Hepatocyte (in vitro differentiated cells): ENCODE measurements at places on chromosomes 16 and 17.

DNA sequence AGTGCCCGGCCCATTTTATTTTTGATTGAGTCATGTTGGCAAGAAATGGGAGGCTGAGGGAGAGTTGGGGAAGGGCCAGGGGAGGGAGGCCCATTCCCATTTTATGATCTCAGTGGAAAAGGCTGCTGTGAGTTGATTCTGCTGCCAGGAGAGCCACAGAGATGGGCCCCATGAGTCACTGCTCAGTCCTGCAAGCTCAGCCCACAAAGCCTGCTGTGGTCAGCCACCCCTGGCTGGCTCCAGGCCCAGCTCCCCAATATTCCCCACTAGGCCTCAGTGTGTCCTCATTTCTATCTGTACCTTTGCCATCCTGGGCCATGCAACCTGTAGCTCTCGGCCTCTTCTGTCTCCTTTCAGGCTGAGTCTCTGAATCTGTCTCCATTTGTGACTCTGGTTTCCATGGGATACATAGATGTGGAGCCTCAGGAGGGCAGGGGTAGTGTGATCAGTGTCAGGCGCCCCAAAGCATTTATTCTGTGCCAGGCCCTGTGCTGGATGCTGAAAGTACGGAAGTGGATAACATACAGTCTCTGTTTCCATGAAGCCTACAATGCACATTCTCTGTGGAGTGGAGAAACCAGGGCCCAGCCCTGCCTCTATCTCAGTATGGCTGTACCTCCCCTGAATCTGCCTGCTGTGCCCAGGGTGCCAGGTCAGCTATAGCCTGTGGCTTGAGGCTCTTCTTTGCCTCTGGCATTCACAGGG lies 1.9 kb upstream of the PLEKHG4 start:
- DNase-seq, result peak; percentile 83

DNA sequence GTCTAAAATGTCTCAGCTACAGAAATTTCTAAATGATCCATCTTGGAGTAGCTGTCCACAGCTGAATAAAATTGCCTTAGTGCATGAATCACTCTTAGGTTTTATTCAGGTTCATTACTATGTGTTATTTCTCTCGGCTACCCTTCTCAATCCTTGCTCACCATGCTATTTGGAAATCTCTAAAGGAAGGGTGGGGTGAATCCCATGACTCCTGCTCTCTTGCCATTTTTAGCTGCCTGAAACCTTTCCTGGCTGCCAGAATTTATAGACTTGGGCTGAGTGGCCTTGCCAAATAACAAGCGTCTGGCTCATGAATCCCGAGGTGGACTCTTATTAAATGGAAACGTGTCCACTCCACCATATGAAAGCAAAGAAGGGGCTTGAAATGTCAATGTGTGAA lies 936.1 kb upstream of the SOX9 start:
- DNase-seq, result no peak

GRCh38 chr17:44186307-44187130 lies at the start of gene TMUB2:
Gene TMUB2, plus strand, starts transcription at chr17:44186972. Its CDS starts 737 bp downstream, at chr17:44187709.
- DNase-seq, result peak; percentile 100

DNA sequence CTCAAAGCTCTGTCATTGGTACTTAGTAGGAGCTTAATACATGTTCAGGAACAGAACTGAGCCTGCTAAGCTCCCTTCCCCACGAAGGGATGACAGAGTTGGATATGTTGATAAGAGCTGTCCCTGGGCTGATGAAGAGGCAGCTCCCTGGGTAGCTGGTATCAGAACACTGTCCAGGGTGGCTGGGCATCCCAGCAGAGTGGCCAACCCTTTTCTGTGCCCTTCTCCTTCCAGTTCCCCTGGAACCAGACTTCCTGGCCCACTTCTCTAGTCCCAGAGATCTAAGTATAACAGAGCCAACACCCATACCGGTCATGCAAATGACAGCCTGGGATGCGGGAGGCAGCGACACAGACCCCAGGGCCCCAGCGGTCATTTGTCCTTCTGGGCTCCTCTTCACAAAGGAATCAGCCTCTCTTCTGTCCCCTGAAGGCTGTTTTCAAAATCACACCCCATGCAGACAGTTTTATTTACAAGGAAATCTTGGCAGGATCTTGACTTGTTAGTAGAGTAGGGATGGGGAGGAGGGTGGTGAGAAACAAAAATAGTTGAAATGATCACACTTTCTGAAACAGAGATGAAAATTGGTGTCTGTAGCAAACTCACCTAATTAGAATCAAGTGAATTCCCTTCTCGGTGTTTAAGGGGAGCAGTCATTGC lies 1.4 kb upstream of the RHBDL3 start:
- no peak for DNase-seq

GRCh38 chr16:76276745-76277438 lies at the start of gene CNTNAP4:
Gene CNTNAP4, plus strand, starts transcription at chr16:76277401. Its CDS starts 262 bp downstream, at chr16:76277663.
- peak; percentile 13 for DNase-seq

GRCh38 chr16:69522732-69523404 lies 42.9 kb upstream of the NFAT5 start:
- no peak for DNase-seq

DNA sequence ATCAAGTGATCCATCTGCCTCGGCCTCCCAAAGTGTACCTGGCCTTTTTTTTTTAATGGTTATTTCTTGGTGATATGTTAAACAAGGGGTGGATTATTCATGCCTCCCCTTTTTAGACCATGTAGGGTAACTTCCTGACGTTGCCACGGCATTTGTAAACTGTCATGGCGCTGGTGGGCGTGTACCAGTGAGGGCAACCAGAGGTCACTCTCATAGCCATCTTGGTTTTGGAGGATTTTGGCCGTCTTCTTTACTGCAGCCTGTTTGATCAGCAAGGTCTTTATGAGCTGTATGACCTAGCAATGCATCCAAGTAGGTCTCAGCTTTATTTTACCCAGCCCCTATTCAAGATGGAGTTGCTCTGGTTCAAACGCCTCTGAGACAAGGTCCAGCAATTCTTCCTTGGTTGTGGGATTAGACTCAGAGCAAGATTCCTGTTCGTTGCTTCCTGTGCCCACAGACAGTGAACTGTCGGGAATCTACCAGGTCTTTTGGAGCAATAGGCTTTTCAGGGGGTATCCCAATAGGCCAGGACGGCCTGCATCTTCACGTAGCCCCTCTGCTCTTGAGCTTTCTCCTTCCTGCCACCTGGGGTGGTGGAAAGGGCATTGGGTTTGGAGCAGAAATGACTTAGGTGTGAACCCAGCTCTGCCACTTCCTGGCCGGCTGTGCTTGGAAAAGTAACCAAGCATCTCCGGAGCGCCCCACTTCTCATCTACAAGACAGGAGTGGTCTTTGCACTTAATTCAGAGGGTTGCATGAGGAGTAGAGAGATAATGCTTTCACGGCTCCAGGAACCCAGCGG lies 52.9 kb upstream of the SEC14L1 start:
- DNase-seq, result no peak

- no peak for DNase-seq
These were observed at the start of gene KRT31 for GRCh38 chr17:41396996-41397660. Gene KRT31, minus strand, starts transcription at chr17:41397608. Its CDS starts 69 bp downstream, at chr17:41397539.
